Ascending aorta (tissue), 2 donors: ENCODE measurements at places on chromosomes 4 and X. TPM values are rescaled to one million over a fixed set of nuclear protein-coding genes. Genes with fewer than 3 reads are reported as not detected.
A peak's percentile ranks its signal among the peaks of the same experiment; 100 is the strongest.

CHRDL1 gene
- total RNA-seq, result 43.5 TPM

GRCh38 chr4:128606173-128606572 lies 203.3 kb upstream of the JADE1 start:
- no peak for DNase-seq

- DNase-seq, result no peak
These were observed 3.3 kb downstream of the RBM47 start for GRCh38 chr4:40626183-40626990.

GRCh38 chr4:110512901-110513300 lies 36.9 kb downstream of the ENPEP start:
- no peak for DNase-seq

- peak; percentile 80 for DNase-seq
These were observed 547 bp downstream of the GUCY1A1 start for GRCh38 chr4:155667222-155667567.

GRCh38 chr4:46839128-46839527 lies 69.9 kb downstream of the COX7B2 start:
- DNase-seq, result no peak

DNA sequence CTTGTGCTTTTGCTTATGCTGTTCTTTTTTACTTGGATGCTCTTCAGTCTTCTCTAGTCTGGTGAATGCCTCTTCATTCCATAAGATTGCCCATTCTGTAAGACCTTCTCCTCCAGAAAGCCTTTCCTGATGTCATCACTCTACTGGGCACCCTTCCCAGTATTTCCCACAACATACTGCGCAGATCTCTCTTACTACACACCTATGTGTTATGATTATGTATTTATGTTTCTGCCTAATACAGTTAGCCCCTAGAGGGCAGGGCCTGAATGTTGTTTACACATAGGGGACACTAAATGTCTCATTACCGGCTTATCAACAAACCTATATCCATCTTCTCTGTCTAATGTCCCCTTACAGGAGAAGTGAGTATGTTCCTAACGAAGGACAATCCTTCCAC lies 21.1 kb downstream of the AIFM1 start:
- no peak for DNase-seq

DNA sequence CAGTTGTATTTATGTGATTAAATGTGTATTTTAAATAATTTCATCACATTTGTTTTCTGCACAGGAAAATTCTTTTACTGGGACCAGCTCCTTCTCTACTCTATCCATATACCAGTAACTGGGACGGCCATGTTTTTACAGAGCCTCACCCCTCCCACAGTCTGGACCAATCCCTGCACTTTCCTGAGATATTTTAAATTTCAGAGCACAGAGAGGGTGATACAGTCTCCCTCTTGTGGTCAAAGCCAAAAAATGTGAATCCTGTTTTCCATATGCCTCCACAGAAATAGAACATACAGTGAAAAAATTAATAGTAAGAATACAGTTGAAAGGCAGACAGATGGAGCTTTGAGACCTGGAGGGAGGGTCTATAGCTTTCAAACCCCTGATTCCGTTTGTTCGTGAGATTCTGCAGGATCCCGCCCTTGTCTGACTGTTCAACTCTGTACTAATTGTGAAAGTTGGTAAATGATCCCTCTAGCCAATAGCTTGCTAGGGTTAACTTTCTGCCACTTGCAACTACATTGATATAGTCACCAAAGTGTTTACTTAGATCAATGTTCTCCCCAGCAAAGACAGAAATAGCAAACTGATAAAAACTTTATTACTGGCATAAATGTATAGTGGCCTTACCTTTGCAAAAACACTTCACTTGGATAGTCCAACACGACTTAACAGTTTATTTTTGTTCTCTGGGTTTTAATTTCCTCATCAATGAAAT lies 172.2 kb downstream of the PPARGC1A start:
- DNase-seq, result no peak
